ENCODE measurements at places on chromosomes 5 and 9. TPM values are rescaled to one million over a fixed set of nuclear protein-coding genes. Genes with fewer than 3 reads are reported as not detected.
A peak's percentile ranks its signal among the peaks of the same experiment; 100 is the strongest.

DNA sequence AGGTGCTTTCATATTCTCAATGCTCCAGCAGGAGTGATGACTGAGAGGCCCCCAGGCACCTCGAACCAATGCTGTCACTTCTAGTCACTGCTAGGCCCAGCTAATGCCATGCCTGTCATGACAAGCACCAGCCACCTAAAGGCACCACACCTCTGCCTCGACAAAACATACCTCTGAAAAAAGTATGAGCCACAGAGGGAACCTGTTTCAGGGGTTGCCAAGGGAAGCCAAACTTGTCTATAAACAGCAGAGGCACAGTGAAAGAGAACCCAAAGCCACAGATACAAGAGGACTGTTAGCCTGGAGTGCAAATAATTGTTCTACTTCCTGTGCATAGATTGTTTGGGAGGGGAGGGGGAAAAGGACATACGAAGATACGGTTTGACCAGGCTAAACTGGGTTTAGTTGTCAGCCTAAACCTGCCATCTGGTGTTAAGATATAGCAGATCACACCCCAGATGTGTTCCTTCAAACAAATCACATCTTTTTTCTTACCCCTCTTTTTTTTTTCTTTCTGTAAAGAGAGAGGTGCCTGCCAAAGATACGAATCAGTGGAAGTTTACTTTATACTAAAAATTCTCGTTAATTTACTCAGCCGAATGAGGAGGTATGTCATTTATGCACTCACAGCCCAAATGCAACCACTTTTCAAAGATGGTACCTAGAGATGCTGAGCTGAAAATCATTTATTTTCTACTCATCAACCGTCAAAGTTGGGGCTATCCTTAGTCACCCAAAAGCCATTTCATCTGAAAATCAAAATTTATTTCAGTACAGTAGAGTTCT lies 45.7 kb downstream of the BNC2 start:
- H3K27ac ChIP-seq: no peak overlapping the region
- H3K4me1 ChIP-seq: no peaks in the 10 kb centered on the region
- peaks cover 20% of the 10 kb centered on the region for H3K27me3 ChIP-seq
- DNase-seq: no peak
- H3K36me3 ChIP-seq: no peaks in the 10 kb centered on the region
- no peak overlapping the region for H3K4me3 ChIP-seq

DNA sequence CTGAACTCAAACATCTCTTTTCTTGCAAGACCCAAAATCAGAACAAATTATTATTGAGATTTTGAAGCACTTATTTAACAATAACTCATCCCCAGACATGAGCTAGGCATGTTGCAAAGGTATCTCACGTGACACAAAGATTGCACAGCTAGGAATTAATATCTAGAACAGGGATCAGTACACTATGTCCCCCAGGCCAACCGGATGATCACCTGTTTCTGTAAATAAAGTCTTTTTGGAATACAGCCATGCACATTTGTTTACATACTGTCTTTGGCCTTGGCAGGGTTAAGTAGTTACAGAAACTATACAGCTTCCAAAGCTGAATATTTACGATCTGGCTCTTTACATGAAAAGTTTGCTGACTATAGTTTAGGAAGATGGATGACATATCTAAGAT lies 287.7 kb downstream of the ACTL7B start:
- no peaks in the 10 kb centered on the region for H3K27me3 ChIP-seq
- H3K27ac ChIP-seq: no peak overlapping the region
- H3K4me3 ChIP-seq: no peak overlapping the region
- no peak for DNase-seq
- H3K4me1 ChIP-seq: no peaks in the 10 kb centered on the region
- no peaks in the 10 kb centered on the region for H3K36me3 ChIP-seq

DNA sequence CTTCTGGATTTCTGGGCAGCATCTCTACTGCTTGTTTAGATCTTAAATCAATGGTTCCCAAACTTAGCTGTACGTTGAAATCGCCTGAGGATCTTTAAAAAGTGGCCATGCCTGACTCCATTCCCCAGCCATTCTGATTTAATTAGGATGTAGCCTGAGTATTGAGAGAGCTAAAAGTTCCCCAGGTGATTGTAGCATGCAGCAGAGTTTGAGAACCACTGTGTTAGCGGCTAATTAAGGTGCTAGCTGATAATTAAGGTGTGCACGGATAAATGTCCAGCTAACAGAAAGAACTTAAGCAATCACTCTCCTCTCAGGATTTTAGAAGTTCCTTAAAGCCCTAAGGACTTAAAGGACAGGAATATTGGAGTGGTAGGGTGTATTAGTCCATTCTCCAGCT lies 89.1 kb downstream of the NMUR2 start:
- no peak overlapping the region for H3K4me3 ChIP-seq
- no peaks in the 10 kb centered on the region for H3K36me3 ChIP-seq
- H3K27ac ChIP-seq: no peak overlapping the region
- no peaks in the 10 kb centered on the region for H3K27me3 ChIP-seq

ITGA2 gene
- 2.0 TPM for total RNA-seq

- H3K4me1 ChIP-seq: peaks cover 13% of the 10 kb centered on the region
- H3K27ac ChIP-seq: no peak overlapping the region
- peaks cover 4% of the 10 kb centered on the region for H3K27me3 ChIP-seq
- no peak overlapping the region for H3K4me3 ChIP-seq
- DNase-seq: no peak
Measured at GRCh38 chr5:150338546-150338945, 19.0 kb upstream of the TCOF1 start.

DNA sequence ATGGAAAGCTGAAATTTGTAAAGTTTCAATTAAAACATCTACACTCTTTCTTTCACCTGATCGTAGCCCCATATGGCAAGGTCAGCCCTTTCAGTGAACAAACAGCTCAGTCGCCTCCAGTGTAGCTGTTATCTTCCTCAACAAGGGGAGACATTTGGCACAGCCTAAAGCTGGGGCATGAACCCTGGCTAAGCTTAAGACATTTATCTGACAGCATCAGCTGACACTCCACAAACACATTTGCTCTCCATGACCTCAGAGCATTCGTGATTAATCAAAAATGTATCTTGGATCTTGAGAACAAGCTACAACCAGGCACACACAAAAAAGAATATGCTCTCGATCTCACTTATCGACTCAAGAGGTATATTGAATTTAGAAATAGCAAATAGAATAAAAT lies 67.3 kb downstream of the POU5F2 start:
- H3K27ac ChIP-seq: no peak overlapping the region
- H3K4me1 ChIP-seq: peaks cover 4% of the 10 kb centered on the region
- H3K4me3 ChIP-seq: no peak overlapping the region

- H3K27me3 ChIP-seq: peaks cover 58% of the 10 kb centered on the region
- peak overlapping the region; percentile 14 for H3K27ac ChIP-seq
- no peak overlapping the region for H3K4me3 ChIP-seq
- peak; percentile 56 for DNase-seq
- H3K36me3 ChIP-seq: no peaks in the 10 kb centered on the region
Measured at GRCh38 chr5:159094745-159095144, 5.0 kb downstream of the EBF1 start.

TAS2R1 gene
- total RNA-seq: not detected

LAMC3 gene
- total RNA-seq: 0.91 TPM

ACOT12 gene
- total RNA-seq: not detected

DNA sequence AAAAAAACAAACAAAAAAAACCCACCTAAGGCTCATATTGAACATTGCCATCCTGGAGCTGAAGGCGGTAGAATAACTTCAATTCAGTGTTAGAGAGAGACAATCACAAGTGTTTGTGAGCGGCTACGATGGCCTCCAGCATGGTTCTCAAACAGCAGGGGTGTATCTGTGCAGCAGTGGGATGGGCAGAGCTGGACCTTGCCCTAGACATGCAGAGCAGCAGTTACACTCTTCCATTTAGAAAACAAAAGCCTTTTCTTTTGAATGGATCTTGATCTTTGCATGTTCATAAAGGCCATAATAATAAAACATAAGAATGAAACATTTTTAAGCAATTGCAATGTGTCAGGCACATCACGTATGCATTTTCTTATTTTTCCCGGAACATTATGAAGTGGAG lies 50.3 kb downstream of the ARHGAP26 start:
- peaks cover 38% of the 10 kb centered on the region for H3K4me1 ChIP-seq
- H3K36me3 ChIP-seq: peaks cover 6% of the 10 kb centered on the region
- H3K27me3 ChIP-seq: no peaks in the 10 kb centered on the region
- no peak overlapping the region for H3K4me3 ChIP-seq

DNA sequence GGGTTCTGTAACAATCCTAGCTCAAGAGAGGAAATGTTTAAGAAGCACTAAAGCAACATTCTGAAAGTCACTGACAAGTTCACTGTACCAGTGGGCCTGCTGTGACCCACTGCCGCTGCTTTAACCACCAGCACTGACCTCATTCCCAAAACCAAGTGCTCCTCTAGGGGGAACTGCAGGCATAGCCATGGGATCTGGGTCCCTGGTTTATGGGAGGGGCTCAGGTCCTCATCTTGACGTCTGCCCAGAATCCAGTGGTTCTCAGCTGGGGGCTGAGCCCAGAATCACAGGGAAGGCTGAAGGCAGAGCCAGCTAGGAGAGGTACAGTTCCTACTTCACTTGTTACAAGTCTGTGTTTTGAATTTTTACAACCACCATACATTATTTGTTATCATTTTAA lies 36.1 kb upstream of the SLC2A8 start:
- DNase-seq: no peak
- H3K36me3 ChIP-seq: no peaks in the 10 kb centered on the region
- peaks cover 4% of the 10 kb centered on the region for H3K4me1 ChIP-seq
- peaks cover 37% of the 10 kb centered on the region for H3K27me3 ChIP-seq
- H3K27ac ChIP-seq: no peak overlapping the region
- no peak overlapping the region for H3K4me3 ChIP-seq

- peaks cover 33% of the 10 kb centered on the region for H3K4me1 ChIP-seq
- no peak overlapping the region for H3K4me3 ChIP-seq
- peak overlapping the region; percentile 77 for H3K27ac ChIP-seq
- DNase-seq: no peak
- no peaks in the 10 kb centered on the region for H3K27me3 ChIP-seq
Measured at GRCh38 chr9:127863191-127863621, 8.7 kb upstream of the ENG start.

DNA sequence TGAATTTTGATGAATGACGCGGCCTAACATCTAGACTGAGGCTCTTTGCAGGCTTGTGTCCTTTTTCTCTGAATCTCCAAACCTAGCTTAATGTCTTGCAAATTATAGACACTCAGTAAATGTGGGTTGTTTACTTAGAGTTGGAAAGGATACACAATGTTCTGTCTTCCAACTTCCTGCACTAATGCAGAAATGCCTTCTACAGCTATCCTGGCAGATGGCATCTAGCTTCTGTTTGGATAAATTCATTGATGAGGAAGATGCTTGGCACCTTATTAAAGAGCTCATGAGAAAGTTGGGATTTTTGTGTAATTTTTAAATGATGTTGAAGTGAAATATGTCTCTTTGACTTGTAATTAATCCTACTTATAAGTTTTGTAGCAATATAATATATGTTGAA lies 1822.2 kb downstream of the MAT2B start:
- H3K36me3 ChIP-seq: no peaks in the 10 kb centered on the region
- no peaks in the 10 kb centered on the region for H3K27me3 ChIP-seq
- DNase-seq: no peak
- no peak overlapping the region for H3K27ac ChIP-seq
- H3K4me3 ChIP-seq: no peak overlapping the region

DNA sequence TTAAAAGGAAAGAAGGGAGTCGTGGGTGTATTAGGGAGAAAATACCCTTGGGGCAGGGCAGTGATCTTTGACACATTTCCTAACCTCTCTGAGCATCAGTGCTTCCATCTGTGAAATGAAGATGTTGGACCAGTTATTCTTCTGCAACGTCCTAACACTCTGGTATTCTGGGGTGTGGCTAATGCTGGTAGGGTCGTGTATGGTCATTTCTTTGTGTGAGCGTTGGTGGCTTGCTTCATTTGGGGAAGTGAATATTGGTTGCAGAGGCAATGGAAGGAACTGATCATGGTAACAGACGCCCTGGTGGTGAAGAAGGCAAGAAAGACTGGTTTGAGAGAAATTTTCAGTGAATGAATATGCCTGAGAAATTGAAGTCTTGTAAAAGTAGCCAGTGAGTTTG lies 67.9 kb upstream of the TTC23L start:
- DNase-seq: no peak
- H3K4me1 ChIP-seq: no peaks in the 10 kb centered on the region
- H3K27me3 ChIP-seq: peaks cover 32% of the 10 kb centered on the region
- H3K36me3 ChIP-seq: no peaks in the 10 kb centered on the region
- no peak overlapping the region for H3K4me3 ChIP-seq
- no peak overlapping the region for H3K27ac ChIP-seq

DNA sequence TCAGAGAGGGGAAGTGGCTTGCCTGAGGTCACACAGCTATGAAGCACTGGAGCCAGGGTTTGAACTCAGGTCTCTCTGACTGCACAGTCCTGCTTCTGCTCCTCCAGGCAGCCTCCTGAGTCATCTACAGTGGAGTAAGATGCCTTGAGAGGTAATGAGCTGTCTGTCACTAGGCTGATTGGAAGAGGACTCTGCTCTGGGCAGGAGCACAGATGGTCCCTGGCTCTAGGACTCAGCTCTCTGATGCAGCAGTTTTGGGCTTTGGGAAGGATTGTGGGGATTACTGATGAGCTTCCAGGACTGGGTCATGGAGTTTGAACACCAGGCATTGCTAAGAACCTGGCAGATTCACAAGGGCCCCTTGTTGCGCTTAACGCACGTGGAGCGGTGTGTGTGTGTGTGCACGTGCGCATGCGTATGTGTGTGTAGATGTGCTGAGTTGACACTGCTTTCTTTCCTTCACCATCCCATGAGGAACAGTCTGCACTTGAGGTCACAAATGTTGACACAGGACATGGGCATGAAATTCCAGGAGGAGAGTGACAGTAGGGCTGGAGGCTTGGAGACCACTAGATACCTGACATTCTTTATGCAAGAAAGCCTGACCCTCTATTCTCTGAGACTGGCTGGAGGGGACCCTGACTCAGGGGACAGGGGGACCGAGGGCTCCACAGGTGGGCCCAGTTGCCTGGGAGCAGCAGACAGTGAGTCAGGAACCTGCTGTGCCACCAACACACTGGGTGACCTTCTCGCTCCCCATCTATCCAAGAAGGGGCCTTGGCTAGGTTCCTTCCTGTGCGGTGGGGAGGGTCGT lies 170.5 kb downstream of the RGS3 start:
- no peak overlapping the region for H3K4me3 ChIP-seq
- no peaks in the 10 kb centered on the region for H3K36me3 ChIP-seq
- peaks cover 5% of the 10 kb centered on the region for H3K27me3 ChIP-seq

HAND1 gene
- total RNA-seq: not detected

DNA sequence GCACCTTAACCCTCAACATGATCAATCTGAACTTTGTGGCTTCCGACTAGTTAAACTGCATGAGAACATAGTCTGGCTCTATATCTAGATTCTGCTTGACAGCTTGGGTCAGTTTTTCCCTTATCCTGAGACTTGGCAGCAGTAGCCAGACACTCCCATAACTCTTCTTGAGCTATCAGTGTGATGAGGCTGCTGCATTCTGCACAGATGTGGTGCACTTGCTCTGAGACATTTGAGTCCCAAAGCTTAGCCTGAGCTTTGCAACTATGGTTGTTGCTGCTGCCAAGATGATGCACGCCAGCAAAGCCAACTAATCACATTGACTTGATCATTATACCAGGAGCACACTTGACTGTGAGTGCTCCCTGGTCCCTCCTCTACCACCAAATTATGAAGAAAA lies 36.2 kb downstream of the MOCS2 start:
- no peak overlapping the region for H3K27ac ChIP-seq
- no peak overlapping the region for H3K4me3 ChIP-seq
- H3K4me1 ChIP-seq: peaks cover 15% of the 10 kb centered on the region
- H3K27me3 ChIP-seq: peaks cover 20% of the 10 kb centered on the region
- DNase-seq: no peak

ECSCR gene
- 0.36 TPM for total RNA-seq

Measured in activated naive CD8-positive, alpha-beta T cell treated with anti-CD3 and anti-CD28 coated beads for 36 hours (primary cell).